Sigmoid colon (tissue), 7 donors: ENCODE measurements at places on chromosomes 13 and 19. TPM values are rescaled to one million over a fixed set of nuclear protein-coding genes. Genes with fewer than 3 reads are reported as not detected.

GRCh38 chr19:57317503-57317902 is 2.8 kb upstream of the ZNF543 start:
- no peak for DNase-seq

GRCh38 chr19:56973713-56974555 is 133.4 kb upstream of the PEG3 start:
- DNase-seq = no peak

DNA sequence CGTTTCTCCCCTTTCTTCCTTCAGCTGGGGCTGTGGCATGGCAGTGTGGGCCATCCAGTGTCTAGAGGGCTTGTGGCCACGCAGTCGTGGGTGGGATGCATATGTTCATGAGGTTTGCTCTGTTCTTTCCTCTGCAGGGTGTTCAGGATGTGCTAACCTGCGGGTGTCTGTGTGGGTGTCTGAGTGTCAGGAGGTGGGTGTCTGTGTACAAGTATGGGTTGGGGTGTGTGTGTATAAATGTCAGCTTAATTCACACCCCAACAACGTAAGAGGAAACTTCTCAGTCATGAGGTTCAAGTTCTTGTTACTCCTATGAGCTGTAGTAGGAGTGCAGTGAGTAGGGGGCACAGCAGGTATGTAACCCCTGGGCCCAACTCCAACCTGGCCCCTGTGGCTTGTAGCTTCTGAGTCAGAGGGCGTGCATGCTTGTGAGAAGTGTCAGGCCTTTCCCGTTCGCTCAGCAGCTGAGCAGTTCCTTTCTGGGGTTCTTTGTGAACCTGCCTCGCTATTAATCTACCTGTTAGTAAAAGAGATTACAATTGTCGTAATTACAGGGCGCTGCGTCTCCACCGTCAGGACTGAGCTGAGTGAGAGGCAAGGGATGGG is 49.1 kb downstream of the NFIX start:
- DNase-seq = no peak

DNA sequence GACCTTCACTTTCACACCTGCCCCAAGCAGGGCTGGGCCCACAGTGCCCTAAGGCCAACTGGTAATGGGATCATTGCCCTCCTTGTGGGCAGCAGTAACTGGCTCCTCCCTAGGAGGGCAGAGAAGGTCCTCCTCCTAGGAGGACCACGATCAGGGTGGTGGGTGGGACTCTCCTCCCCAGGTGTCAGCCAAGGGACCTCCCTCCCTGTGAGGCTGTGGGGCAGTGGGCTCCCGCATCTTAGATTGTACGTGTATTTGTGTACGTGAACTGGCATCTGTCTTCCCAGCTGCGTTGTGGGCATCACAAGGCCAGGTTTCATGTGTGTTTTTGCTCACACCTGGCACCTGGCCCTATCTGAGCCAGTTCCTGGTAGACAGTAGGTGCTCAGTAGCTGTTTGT is 111.8 kb downstream of the SOX1 start:
- DNase-seq = no peak

- DNase-seq = peak; percentile 79
These were observed 1505.1 kb upstream of the SLC10A2 start for GRCh38 chr13:104571161-104571892.

DNA sequence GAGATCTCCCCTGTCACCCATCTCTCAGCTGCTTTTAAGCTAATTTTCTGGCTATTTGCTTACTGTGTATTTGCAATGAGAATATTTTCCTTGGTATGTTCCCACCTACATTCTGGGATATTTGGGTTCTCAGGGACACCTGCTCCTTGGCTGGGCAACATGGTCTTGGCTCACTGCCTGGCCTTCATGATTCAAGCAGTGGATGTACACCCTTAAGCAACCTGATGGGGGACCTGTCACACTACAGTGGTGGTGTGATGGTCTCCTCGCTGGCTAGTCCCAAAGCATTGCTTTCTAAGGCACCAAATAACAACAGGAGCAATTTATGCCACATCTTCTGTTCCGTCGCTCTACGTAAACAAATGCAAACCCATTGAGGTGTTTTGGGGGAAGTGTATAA is 35.3 kb upstream of the RFC3 start:
- no peak for DNase-seq

DNA sequence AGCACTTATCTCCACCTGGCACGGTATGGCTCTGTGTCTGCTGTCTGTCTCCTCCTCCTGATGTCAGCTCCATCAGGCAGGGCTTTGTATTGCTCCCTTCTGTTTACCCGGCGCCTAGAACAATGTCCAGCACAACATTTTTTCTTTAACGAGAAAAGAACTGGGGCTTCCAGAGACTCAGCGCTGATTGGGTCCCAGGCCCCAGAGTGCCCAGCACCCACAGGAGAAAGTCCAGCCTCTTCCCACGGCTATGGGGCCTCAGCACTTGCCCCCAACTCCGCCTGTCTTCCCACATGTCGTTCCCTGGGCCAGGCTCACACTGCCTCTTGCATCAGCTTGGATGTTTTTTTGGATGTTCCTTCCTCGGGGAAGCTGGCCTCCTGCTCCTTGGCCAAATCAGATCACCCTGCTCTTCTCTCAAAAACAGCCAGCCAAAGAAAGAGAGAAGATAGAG is 6.9 kb downstream of the MYPOP start:
- DNase-seq = no peak

GRCh38 chr19:43533546-43534304 is 737 bp downstream of the ZNF575 start:
- DNase-seq = peak; percentile 100

- no peak for DNase-seq
These were observed 37.6 kb upstream of the NFIC start for GRCh38 chr19:3328743-3329142.

- DNase-seq = no peak
These were observed 166.4 kb downstream of the FGF9 start for GRCh38 chr13:21837288-21837687.

DNA sequence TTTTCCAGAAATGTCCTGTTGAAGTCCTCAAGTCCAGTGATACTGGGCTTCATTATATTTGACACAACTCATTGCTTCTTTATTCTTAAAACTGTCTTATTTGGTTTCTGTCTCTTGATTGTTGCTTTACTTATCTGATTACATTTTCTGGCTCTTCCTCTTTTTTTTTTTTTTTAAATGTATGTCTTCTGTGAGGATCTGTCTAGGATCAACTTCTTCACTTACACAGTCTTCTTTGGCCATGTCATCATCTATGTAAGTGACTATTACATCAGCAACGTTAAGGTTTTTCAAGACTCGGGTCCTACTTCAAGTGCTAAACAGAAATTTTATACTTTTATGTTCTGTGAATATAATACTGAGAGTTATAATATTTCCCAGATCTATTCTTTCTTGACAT is 162.1 kb downstream of the PDS5B start:
- no peak for DNase-seq

DNA sequence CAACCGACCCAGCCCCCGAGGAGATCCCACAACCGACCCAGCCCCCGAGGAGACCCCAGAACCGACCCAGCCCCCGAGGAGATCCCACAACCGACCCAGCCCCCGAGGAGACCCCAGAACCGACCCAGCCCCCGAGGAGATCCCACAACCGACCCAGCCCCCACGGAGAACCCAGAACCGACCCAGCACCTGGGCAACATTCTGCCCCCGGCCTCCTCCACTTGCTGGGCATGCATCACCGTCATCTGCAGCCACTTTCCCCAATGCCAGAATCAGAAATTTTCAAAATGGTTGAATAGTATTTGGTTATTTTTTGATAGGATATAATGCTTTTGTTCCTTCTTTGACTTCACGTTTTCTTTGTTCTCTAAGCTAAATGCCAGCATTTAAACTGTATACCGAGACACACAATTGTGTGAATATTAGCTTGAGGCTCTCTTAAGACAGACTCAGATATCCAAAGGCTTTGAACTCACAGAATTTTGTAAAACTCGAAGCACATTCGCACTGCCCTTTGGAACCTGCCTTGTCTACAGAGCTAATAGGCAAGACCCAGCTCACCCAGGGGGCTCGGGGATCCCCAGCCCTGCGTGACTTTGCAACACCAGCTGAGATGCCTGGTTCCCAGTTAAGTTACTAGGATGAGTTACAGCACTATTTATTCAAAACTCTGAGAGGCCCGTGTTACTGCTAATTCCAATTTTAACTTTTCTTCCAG is 15.5 kb upstream of the RASA3 start:
- DNase-seq = no peak

DNA sequence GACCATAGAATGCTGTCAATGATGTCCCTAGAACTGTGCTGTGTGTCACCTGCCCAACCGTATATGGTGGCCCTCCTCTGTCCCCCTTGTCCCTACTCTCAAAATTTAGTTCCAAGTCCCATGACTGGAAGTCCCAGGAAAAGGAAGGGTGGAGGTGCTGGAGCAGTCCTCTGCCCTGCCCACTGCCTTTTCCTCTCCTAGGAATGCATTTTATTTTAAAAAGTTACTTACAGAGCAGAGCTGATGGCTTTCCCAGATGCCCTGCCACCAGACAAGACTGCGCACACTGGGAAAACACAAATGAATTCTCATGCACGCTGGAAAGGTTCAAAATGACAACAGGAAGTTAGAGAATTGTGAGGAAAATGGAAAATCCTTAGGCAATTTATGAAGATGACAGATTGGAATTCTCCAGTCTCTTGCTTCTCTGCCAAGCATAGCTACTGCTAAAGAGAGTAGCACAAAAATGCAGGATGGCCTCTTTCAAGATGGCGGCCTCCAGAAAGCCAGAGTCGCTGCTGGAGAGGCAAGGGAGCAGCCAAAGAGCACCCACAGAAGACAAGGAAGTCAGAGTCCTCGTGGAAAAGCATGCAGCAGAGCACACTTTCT is 117.1 kb upstream of the TSC22D1 start:
- DNase-seq = no peak

DNA sequence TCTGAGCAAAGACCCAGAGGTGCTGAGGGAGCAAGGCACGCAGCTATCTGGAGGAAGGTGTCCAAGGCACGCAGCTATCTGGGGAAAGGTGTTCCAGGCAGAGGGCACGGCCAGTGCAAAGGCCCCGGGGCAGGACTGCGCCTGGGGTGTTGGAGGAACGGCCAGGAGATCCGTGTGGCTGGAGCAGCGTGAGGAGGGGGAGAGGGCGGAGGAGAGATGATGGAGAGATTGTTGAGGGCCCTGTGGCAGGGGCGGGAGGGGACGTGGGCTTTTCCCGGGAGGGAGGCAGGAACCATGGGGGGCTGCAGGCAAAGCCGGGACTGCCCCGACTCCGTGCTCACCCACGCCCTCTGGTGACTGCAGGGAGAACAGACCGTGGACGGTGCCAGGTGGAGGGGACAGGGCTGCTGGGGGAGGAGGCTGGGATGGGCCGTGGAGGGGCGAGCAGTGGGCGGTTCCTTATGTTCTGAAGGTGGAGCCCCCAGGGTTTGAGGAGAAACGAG is 13.3 kb upstream of the MISP start:
- peak; percentile 71 for DNase-seq

DNA sequence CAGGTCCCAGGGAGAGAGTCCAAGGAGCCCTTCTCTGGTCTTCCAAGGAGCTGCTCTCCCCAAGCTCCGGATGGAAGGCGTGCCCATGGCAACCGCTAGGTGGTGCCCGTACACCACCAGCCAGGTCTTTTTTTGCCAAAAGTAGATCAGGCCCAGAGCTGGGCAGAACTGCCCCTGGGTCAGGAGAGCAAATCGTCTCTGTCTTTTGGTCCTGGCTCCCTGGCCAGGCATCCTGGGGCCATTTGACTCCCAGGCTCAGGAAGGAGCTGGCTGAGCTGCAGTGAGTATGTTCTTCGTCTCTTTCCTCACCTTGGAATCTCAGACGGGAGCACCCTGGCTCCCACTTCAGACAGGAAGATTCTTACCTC is 24.6 kb upstream of the BCL3 start:
- DNase-seq = peak; percentile 92

DNA sequence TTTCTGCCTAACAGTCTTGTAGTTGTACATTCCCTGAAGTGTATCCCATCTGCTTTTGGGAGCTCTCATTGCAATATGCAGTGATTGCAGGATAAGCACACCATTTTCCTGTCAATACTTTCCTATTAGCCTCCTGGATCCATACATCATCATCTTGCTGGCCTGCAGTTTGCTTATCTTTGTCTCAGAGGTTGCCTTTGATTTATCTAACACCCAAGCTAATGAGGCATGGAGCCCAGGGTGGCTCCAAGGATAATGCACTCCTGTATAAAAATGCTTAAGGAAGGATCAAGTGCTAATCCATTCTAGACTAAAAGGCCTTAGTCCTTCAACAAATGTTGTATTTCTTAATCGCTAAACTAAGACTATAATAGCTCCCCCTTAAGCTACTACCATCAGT is 161.6 kb upstream of the OBI1 start:
- no peak for DNase-seq

GRCh38 chr13:59303433-59303832 is 860.3 kb downstream of the DIAPH3 start:
- no peak for DNase-seq

GRCh38 chr13:45696610-45697226 is 5.4 kb upstream of the CBY2 start:
- no peak for DNase-seq

DNA sequence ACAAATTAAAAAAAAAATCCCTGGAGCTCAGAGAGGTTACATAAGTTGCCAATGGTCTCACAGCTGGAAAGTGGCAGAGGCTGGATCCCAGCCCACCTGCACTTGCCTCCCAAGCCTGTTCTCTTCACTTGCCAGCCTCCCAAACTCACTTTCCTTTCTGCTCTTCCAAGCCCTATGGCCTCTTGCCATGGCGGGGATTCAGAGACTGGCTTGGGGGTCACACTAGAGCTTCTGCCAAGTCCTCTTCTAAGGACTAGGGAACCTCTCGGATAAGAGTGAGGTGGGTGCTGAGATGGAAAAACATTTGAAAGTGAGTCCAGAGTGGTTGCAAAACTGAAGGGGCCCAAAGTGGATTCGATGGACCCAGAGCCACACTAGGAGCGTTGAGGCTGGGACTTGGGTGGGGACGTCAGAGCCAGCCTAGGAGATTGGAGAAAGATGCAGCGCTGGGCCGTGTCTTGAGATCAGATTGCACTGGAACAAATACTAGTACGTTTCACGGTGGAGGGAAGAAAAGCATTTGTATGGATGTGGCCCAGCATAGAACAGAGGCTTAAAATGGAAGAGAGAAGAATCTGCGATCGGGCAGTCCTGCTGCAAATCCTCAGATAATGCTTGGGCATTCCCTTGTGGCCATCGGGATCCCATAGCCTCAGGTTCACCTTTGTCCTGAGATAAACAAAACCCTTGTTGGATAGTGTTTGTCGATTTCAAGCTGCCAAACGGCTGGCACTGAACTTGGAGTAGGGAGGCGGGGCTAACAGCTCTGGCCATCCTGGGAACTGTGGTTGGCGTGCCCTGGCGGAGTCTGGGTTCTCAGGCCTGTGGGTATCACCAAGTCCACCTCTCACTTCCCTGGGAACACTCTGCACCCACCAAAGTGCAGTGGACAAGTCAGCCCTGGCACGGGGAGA is 84.8 kb downstream of the ING1 start:
- DNase-seq = no peak

DNA sequence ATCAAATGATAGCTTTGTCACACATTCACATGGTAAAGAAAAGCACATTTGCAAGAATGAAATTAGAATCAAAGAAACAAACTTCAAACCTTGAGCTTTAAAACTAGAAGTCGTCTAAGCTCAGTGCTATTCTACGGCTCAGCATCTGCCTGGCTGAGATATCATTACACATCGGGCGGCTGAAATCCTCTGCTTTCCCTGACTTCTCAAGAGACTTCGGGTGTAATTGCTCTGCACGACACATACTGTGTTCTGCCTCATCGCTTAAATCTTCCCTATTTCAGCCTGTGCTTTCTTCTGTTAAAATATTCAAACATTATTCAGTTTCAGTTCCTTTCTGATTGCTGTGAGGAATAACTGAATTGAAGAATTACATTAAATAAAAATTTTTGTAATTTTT is 265.3 kb downstream of the NALCN start:
- DNase-seq = no peak

The WDR62 gene
- total RNA-seq = 0.16 TPM

The TRPM4 gene
- 7.9 TPM for total RNA-seq

The ZNF563 gene
- total RNA-seq = 2.9 TPM

The CD209 gene
- 6.4 TPM for total RNA-seq

The NFIC gene
- 81.7 TPM for total RNA-seq

The ACTN4 gene
- 328 TPM for total RNA-seq

The LYPD3 gene
- total RNA-seq = not detected
